ENCODE measurements at places on chromosomes 5 and 9. TPM values are rescaled to one million over a fixed set of nuclear protein-coding genes. Genes with fewer than 3 reads are reported as not detected.

DNA sequence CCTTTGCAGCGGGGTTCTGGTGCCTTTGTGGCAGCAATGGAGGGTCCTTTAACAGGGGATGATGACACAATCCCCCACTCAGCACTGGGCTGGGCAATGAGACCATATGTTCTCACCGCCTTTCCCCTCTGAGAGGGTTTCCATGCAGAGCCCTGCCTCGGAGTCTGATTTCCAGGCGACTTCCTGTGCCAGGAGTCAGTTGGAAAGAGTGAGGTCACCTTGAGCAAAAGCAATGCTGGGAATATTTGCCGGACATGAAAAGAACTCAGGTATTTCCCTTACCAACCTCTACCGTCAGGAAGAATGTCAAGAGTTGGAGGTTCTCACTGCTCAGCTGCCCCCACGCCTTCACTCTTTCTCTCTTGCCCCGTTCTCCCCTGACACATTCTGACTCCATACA, 284.2 kb upstream of the IRX1 start:
- DNase-seq, result no peak

The IRX4 gene
- 0.92 TPM for total RNA-seq

The BASP1 gene
- 120 TPM for total RNA-seq

The VAV2 gene
- 48.3 TPM for total RNA-seq

The ACTBL2 gene
- total RNA-seq, result 1.5 TPM

DNA sequence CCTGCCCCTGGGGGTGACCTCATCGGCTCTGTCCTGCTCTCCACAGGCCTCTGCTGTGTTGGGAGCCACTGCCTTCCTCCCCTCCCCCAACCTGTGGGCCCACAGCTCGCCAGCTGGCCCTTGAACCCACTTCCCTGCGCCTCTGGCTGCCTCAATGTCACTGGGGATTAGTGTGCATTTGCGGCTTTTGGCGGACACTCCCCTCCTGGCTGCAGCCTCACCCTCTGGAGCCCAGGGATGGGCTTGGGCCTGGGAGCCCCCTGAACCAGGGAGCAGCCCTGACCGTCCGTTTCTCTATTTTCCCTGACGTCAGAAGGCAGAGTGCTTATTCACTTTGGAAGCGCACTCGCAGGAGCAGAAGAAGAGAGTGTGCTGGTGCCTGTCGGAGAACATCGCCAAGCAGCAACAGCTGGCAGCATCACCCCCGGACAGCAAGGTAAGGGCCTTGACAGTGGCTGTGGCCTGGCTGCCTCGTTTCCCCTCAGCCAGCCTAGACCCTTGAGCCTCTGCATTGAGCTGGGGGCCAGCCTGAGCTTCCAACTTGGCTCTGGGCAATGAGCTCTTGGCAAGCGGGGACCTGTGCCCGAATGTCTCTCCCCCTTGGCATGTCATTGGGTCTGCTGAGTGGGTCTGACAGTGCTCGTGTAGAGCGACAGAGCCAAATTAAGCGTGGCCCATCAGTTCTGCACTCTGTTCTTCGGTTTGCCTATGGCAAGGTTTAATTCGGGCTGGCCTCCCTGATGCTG, 73.1 kb downstream of the RGS3 start:
- DNase-seq, result no peak

DNA sequence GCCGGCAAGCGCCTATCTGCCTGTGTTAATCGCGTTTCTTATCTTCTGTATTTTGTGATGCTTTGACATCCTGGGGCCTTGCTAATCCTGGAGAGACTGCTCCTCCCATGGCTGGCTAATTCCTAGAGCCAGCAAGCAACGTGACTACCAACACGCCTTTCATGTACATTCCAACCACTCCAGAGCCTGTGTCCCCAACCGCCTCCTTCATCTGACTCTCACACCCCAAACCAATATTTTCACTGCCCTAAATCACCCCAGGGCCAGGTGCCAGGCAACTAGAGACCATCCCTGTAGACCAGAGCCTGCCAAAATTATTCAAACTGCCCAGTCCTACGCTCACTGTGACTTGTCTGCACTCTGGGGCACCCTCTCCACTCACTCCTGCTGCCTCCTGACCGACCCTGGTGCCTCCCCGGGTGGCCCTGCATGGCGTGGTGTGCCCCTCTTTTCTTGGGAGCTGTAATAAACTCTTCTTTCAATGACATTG, 50.5 kb upstream of the COL5A1 start:
- DNase-seq, result no peak

The WWC1 gene
- 121 TPM for total RNA-seq

DNA sequence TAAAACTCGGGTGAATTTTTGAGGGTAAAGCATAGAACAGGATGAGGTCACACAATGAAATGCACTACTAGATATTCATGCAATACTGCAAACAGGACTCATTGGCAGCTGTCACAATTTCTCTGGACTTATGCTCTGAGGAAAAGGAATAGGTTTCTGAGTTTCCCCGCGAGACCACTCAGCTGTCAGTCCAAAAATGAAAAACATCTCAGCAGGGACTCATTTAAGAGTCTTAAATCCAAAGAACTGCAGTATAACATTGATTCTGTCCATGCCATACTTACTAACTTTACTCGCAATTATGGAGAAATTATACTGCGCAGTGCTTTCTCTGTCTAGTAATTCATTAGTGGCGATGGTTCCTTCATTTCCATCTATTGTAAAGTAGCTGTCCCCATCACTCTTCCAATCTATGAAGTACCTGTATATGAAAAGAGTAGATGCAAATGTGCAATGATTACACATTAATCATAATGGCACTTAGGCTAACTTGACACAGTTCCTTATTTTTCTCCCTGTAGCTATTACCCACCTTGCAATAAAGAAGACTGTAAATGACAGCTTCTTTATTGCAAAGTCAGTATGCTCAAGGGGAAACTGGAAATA, 1070.0 kb downstream of the CDH12 start:
- DNase-seq, result no peak

The FAM81B gene
- total RNA-seq, result 0.75 TPM

GRCh38 chr5:103923616-103924168, 361.1 kb upstream of the NUDT12 start:
- DNase-seq, result no peak

GRCh38 chr9:36993933-36994764, 39.9 kb downstream of the PAX5 start:
- no peak for DNase-seq

DNA sequence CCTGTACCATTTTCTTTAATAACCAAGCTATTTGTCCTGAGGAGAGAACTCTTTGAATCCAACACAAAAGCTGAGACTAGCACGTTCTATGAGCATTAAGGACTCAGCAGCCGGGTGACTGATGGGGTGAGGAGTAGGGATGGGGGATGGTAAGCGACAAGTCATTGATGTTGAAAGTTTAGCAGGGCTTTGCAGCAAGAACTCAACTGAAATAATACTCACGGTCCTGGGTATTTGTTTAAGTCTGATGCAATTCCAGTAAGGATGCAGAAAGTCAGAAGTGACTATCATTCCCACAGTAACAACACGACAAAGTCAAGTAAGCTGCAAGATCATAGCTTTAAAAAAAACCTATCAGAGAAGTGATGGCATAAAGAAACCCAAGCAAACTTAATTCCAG, 131.1 kb downstream of the ACTL7B start:
- DNase-seq, result no peak

The CCDC171 gene
- total RNA-seq, result 3.3 TPM

DNA sequence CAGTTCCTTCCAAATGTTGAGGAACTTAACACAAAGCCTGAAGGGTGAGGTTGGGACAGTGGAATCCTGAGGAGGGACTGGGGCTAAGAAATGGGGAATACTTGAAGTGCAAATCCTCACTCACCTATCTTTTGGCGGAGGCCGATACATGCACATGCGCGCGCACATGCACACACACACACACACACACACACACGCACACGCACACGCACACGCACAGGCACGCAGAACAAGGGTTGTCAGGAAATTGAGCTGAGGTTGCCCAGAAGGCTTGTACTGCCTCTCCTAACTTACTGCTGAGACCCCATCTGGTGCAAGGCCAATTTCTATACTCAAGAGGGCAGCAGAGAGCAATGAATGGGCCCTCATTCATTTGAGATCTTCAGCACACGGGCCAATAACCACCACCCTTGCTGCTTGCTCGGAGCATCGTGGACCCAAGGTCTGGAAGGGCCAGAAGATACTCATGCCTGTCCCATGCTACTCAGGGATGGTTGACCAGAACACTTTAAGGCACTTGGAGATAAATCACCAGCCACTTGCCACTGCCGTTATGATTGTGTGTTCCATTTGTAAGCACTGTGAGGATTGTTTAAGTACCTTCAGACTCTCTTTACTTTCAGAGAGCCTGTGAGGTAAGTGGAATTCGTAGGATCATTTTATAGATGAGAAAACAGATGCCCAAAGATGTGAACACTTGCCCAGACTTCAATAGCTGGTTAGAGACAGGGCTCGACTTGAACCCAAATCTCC, 21.5 kb downstream of the BTF3 start:
- DNase-seq, result peak; percentile 45

DNA sequence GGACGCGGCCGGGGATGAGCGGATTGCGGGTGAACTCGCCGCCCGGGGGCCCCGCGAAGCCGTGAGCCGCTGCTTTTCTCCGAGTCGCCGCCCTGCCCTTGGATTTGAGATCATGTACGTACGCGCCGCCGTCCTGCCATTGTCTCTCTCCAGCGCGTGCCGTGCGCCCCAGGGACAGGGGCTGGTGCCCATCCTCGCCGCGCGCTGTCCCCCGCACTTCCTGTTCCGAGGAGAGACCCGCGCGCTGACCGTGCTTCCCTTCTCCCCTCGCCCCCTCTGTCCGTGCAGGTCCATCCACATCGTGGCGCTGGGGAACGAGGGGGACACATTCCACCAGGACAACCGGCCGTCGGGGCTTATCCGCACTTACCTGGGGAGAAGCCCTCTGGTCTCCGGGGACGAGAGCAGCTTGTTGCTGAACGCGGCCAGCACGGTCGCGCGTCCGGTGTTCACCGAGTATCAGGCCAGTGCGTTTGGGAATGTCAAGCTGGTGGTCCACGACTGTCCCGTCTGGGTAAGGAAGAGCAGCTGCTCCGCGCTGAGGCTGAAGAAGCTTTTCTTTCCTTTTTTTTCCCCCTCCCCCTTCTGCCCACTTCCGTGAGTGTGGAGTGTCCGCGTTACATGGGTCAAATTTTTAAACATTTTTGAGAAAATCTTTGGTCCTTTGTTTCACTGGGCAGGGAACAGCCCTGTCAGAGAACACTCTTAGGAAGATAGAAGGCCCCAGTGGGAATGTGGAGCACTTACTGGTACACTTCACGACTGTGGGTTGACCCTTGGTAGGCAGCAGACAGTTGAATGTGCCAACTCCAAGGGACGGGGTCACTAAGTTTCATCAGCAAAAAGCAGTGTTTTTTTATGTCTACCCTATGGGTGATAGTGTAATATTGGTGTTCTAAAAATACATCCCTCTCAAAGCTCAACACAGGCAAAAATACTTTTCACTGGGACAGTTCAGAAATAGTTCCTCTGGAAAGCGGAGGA, 727 bp downstream of the RHOBTB3 start:
- DNase-seq, result no peak

The FRRS1L gene
- 0.14 TPM for total RNA-seq
